ENCODE measurements at places on chromosomes 12 and 14. TPM values are rescaled to one million over a fixed set of nuclear protein-coding genes. Genes with fewer than 3 reads are reported as not detected.

Gene RIPK3
- total RNA-seq: under 0.01 TPM

Gene AQP2
- not detected for total RNA-seq

Gene CLEC4D
- under 0.01 TPM for total RNA-seq

Gene VRTN
- not detected for total RNA-seq
